NCI-H187 (cell line): ENCODE measurements at places on chromosomes 5 and 9.

GRCh38 chr5:3376611-3377010 is 219.0 kb upstream of the IRX1 start:
- DNase-seq: no peak

- DNase-seq: no peak
Observed at GRCh38 chr9:95641586-95641985, 124.8 kb upstream of the PTCH1 start.

- no peak for DNase-seq
Observed at GRCh38 chr5:109916481-109917153, 226.9 kb downstream of the MAN2A1 start.

- no peak for DNase-seq
Observed at GRCh38 chr9:133801739-133802138, 63.6 kb upstream of the SARDH start.

- no peak for DNase-seq
Observed at GRCh38 chr5:141692919-141693725, 11.1 kb upstream of the ARAP3 start.

DNA sequence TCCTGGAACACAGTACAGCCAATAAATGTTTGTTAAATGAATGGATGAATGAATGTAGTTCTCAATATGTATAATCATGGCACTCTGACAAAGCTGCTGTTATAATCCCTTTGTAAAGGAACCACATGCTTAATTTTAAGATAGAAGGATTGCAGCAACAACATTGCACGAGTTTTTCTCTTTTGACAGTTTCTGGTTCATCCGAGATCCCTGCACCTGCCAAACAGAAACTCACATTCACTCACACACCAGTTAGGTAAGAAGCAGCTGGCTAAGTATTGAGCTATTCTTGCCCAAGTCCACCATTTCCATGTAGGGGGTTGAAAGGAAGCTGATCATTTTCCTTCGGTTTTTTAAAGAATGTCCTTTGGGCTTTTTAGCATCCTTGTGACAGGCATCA is 133.7 kb upstream of the MAP1B start:
- DNase-seq: no peak

DNA sequence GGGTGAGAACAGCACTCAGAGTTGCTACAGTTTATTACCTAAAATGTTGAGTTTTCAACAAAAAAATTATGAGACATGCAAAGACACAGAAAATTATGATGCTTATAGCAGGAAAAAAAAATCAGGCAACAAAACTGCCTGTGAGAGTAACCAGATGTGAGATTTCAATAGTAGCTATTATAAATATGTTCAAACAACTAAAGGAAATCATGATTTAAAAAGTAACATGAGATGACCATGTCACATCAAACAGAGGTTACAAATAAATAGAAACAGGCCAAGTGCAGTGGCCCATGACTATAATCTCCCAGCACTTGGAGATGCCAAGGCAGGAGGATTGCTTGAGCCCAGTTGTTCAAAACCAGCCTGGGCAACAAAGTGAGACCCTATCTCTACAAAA is 12.1 kb upstream of the RIMOC1 start:
- no peak for DNase-seq
